Left renal cortex interstitium (tissue), 4 donors: ENCODE measurements at places on chromosomes 1 and 21.

DNA sequence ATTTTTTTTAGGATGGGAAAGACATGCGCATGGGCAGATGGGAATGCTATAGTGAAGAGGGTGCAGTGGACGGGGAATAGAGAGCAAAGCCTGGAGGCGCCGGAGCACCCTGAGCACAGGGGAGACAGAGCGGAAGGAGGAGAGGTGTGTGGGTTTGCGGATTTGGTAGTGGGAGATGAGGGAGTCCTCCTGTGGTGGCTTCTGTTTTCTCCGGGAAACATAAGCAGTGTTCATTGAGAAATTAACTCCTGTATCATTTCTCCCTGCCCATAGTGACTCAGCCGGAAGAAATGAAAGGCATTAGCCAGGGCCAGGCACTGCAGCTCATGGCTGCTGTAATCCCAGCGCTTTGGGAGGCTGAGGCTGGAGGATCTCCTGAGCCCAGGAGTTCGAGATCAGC is 4.7 kb upstream of the PTPRF start:
- no peak for DNase-seq

DNA sequence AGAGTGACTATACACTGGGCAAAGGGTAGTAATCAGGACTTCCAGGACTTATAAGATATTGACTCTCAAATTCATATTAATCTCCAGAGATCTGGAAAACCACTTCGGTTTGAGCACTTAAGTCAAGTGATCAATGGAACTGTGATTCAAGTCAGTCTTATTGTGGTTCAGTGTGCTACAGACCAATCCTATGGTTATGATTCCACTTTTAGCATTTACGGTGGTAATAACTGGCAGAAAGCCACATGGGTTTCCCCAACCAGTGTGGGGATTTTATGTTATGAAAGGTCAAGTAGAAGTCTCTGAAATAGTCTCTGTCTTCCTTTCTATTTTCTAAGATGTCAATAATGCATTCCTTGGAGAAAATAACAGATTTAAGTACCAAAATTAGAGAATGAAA is 151.3 kb upstream of the NEGR1 start:
- DNase-seq: no peak

- no peak for DNase-seq
Measured at GRCh38 chr1:14296795-14297194, 301.7 kb upstream of the KAZN start.

DNA sequence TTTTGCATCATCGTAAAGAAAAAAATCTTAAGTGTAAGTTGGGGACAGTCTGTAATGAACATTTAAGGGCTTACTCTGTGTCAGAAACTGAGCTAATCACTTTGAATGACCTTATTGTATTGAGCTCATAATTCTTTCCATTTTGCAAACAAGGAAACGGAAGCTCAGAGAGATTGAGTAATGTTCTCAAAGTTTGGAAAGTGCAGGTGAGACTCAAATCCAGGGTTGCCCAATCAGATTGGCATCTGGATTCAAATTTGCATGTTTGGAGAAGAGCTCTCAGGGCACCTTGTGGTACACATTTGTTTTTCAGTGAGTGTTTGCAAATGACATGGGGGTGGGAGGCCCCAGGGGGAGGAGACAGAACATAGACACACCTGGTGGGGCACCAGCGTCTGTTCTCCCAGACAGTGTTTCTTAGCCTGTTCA is 8.0 kb downstream of the ALPL start:
- no peak for DNase-seq

DNA sequence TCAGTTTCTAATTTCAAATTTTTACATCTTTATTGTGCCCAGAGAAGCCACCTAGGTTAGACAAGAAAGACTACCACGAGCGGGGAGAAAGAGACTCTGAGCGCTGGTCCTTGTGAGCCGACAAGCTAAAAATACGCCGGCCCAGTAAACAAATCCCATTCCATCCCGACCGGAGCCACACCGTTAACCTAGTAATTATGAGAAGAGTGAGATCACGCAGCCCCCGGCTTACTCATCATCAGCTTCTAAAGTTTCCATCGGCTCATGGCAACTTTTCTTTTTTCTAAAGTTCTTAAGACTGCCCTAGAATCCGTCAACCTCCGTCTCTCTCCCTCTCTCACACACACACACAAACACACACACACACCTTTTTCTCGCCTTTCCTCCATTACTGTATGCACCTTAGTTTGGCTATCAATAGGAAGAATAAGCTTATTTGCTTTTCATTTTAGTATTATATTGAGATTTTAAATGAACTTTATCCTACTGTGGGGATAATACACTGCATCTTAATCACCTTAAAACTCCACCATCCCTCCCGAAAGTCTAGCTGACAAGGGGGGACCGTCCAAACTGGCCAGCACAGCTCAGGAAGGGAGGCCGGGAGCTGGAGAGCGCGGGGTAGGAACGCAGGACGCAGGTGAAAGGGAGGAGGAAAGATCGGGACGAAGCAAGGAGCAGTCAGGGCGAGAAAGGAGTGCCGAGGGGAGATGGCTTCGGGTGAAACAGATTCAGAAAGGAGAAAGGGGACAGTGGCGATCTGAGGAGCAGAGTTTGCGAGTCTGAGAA is 728 bp downstream of the OTUD7B start:
- DNase-seq: peak; percentile 50

GRCh38 chr21:32364796-32365195 is 28.0 kb downstream of the URB1 start:
- no peak for DNase-seq

DNA sequence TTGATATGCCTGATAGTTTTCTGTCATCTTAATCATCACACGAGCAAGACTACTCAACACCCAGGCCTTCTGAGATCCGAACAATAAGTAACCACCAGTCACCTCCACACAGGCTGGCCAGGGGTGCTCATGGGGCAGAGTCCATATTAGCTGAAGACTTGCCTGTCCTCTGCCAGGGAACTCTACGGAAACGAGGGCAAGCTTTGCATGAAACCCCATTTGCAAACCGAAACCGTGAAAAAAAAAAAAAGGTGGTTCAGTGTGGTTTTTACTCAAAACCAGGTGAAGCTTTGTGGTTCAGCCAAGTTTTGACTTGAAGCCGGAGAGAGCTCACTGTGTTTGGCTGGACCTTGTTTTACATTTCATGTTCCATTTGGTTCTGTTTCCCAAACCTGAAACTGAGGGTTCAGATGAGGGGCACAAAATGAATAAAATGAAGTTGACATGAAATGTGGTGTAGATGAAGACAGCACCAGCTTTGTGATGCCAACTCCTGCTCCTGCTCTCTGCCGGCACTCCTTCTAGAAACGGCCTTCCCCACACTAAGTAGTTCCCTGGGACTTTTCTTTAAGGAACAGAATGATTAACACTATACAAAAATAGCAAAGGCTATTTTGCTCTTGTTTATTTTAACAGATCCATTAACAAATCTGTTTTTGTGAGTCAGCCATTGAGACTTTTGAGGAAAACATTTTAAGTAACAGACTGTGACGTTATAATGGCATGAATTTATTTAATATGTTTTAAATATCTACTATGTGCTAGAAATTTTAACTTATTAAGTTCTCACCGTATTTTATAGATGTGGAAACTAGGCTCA is 74.7 kb downstream of the RUNX1 start:
- DNase-seq: no peak

DNA sequence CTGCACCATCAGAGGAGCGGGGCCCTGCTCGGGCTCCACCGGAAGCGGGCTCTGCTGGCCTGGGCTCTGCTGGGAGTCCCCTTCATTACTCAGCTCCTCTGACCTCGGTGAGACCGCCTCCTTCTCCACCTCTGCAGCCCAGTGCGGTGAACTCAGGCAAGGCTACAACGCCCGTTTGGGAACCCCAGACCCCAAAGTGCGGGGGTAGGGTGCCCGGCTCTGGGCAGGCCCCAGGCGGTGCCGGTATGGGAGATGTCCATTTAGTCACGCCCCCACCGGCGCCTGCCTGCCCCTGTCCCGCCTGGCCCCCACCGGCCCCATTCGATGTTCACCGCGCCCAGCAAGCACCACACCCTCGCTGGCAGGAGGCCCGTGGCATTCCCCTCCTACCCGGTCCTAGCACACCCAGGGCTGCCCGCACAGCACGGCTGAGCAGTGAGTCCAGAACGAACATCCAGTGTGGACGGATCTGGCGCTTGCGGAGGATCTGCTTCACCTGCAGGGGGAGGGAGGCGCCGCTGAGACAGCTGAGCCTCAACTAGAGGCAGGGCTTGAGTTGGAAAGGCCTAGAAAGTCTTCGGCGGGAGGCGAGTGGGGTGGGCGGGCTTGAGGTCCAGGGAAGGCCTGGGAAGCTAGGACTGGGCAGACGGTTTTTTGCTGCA is 10.0 kb downstream of the MAP3K6 start:
- DNase-seq: no peak

DNA sequence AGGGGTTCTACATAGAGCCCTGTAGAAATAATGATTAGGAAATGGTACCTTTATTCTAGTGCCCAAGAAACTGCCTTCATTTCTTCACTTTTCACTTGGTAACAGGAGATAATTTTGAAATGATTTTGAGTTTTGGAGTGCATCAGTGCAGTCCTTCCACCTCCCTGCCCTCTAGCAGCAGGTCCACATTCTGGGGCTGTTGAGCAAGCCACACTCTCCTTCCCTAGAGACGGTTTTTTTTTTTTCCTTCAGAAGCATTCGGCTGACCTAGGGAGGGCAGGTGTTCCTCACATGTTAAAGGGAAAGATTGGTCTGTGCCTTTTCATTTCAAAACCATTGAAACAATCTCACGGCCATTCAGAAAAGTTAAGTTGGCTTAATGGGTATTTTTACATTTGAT is 39.8 kb downstream of the SLC37A1 start:
- no peak for DNase-seq

DNA sequence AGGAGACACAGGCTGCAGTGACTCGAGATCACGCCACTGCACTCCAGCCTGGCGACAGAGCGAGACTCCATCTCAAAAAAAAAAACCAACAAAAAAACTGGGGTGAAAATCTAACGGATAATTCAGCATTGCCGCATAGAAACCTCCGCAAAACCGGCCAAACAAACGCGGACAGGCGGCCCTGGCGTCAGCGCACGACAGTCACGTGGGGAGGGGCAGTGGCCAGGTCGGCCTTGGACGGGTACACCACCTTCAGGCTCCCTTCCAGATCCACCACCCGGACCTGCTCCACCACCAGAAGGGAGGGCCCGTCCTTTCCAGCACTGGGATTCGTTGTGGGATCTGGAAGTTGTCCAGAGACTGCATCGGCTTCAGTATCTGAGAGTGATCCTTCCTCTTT is 8.4 kb downstream of the SMIM1 start:
- no peak for DNase-seq

DNA sequence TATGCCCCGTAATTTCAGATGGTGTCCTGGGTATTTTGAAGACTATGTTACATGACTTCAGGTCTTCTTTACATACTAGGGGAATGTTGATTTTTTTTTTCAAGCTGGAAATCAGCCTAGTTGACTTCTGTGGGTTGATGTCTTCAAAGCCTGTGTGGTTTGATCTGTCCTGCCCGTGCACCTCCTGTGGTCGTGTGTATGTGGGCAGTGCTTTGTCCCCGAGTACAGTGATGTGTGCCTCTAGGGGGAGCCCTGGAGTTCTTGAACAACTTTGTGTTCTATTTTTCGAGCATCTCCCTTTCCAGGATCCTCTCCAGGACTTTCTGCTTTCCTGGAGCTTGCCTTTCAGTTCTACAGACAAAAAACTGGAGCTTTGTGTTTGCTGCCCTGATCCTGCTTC is 28.9 kb downstream of the OBSCN start:
- no peak for DNase-seq

DNA sequence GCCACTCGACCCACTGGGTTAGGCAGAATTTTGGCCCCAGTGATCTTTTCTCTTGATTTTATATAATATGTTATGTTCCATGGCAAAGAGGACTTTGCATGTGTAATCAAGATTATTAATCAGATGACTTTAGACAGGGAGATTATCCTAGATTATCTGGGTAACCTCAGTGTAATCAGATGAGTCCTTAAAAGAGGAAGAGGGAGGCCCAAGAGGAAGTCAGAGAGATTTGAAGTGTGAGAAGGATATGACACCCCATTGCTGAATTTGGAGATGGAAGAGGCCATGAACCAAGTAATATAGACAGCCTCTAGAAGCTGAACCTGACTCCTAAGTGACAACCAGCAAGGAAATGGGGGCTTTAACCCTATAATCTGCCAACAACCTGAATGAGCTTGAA is 117.1 kb upstream of the CSF3R start:
- no peak for DNase-seq

DNA sequence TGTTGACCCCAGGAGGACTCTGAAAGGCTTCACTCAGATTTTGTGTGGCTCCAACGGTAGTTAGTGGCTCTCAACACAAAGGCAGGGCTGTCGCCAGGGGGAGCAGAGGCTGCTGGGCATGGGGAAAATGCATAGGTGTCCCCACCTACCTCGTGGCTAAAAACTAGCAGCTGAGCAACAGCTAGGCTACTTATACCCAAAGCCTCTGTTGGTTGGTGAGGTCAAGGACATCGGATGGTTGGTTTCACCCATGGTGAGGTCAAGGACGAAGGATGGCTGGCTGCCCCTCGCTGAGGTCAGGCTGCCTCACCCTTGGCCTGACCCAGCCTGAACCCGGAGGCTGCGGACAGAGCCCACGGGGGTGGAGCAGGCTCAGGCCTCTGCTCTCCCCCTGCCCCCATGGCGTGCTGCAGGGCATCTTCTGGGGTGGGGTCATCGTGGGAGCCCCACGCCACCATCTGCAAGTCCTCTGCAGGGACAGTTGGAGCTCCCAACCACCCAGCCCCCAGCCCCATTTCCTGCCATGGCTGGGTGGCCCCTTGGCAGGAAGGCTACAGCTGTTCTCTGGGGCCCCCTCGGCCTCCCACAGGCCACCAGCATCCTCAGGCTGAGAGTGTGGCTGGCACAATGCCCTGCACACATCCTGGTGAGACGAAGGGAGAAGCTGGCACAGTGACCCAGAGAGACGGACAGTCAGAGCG is 8.5 kb upstream of the GNB1 start:
- no peak for DNase-seq

DNA sequence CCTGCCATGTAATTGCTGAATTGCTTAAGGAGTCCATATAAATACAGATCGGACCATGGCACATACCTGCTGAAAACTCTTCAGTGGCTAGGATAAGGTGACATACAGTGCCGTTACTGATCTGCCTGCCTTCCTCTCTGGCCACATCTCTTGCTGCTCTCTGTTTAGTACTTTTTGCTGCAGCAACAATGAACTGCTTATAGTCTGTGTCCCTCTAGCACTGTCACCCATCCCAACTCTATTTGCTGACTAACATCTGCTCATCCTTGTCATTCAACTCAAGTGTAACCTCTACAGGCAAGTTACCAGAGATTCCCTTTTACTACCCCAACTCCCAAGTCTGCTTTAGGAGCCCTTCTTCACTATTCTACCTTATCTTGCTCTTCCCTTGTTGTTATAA is 65.6 kb downstream of the GTF2B start:
- DNase-seq: no peak
